ENCODE measurements at places on chromosomes 7 and 10.

GRCh38 chr10:34647160-34647559, 167.9 kb downstream of the PARD3 start:
- DNase-seq = no peak

DNA sequence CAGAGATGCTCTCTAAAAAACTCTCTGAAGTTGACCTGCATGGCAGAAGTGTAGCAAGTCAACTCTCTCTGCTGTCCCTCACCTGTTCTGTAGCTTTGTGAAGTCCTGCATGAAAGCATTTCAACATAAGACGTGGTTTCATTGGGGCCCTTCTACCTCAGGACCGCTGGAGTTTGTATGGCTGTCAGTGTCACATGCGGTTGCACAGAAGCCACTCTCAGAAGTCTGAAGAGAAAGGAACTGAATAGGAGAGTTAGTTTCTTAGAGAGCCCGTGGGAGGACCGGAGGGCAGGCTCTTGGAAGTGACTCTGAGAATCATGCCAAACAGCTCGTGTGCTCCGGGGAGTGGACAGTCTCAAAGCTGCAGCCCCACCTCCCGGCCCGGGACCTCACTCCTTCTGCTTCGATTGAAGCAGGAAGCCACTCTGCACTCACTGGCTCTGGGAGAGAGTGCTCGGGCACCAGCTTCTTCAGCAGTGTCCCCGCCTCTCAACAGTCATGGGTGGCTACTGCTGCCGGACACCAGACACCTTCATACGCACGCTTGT, 486.7 kb downstream of the SDK1 start:
- no peak for DNase-seq

DNA sequence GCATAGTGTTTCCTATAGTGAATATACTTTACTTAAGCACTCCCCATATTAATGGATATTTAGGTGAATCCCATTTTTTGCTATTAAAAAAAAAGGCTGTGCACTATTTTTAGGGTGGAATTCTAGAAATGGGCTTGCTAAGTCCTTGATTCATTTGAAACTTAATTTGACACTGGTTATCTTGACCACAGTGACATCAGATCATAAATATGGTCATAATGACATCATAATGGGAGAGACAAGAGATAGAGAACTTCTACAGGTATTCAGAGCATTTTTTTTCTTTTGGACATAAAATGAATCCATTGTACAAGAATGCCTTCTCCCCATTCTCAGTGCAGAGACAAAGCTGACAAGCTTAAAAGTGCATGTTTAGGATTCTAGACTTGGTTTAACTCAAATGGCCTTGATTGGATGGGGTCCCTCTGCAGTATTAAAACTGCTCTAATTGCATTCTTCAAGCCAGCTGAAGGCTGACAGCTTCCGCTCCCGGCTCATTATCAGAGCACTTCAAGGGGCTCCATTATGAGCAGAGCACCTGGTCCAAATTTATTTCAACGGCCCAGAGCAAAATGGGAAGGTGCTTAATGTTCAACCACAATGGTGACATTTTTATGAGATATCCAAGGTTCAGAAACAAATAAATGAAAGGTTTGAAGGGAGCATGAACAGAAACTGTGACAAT, 104.8 kb downstream of the JAZF1 start:
- DNase-seq = no peak

DNA sequence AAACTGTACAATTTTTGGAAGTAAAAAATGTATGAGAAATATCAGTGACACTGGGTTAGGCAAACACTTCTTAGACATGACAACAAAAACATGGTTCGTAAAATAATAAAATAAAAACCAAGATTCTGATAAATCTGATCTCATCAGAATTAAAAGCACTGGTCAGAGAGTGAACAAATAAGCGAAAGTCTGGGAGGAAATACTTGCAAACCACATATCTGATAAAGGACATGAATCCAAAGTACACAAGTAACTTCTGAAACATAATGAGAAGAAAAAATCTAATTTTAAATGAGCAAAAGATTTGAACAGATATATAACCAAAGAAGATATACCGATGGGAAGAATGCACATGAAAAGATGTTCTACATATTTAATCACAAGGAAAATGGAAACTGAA, 91.5 kb downstream of the RTKN2 start:
- DNase-seq = no peak

GRCh38 chr7:22842973-22843372, 20.3 kb upstream of the TOMM7 start:
- no peak for DNase-seq

GRCh38 chr7:34219153-34219718, 313.9 kb downstream of the BMPER start:
- DNase-seq = no peak

DNA sequence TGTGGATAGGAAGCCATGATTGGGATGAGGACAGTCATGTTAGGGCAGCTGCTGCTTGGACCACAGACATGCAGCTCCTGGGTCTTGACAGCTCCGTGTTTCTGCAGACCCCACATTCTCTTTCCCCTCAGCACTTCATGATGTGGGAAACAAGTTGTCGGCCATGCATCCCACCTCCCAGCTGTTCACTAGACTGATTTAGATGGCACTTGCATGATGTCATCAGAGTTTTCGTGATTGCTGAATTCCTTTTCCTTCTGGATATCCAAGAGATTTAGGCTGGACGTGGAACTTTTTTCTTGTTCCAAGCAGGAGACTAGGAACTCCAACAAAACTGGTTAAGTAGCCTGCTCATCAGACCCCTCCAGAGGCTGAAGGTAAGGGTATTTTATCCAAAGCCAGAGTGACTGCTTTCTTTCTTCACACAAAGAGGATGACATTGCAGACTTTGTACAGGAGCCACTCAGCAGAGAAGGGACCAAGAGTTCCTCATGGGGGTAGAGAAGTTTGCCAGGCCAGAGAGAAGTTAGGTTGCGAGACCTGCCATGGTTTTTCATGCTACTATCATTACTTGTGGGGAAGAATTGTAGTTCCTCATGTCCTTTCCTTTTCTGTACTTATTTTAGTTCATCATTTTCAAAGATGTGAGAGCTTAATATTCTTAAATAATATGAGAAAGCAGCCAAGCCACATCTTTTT, 117.7 kb upstream of the GJD4 start:
- no peak for DNase-seq

DNA sequence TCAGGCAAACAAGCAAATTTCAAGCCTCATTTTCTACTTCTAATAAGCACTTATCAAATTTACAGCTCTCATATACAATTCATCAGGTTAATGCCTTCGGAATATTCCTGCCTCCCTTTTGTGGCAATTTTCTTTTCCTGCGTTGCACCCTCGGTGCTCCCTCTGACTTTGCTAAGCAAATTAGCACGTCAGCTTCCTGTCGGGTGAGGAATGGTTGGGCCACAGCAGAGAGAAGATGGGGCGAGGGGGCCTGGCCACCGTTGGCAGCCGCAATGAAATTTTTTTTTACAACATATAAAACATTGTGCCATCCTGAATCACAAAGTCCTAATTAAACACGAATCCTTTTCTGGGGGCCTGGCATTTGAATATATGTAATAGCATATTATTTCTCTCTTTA, 28.1 kb downstream of the ELFN1 start:
- DNase-seq = no peak

- DNase-seq = no peak
These were observed 278.0 kb downstream of the CCSER2 start for GRCh38 chr10:84606428-84606827.

DNA sequence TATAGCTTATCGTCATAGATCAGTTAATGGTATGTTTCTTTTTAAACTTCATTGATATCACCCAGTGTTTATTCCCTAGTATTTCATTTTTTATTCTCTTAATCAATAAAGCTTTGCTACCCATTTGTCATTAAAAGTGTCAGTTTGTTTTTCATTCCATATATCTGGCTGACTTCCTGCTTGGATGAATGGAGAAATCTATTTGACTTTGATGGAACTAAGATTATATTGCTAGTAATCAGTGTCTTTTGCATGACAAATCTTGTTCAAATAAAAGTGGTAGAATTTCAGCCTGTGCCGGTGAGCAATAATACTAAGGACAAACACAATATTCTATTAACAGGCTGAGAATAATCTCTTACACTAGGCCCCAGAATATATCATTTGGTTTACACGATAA, 203.3 kb downstream of the SEC23IP start:
- DNase-seq = no peak

GRCh38 chr7:18663321-18663720, 167.8 kb downstream of the HDAC9 start:
- no peak for DNase-seq

DNA sequence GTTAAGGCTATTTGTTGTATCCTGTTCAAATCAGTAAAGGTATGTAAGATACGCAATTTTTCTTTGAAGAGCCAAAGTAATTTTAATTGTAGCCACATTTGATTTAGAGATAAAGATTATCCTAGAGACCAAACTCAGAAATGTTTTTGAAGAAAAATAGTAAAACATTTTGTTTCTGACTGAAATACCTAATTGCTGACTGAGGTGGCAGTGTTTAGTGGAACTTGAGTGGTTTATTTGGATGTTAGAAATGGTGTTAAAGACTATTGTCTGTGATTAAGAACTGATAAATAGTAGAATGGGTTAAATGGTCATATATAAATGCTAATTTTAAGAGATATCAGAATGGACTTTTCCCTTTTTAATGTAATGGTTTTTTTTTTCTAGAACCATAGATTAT, 15.3 kb downstream of the EDRF1 start:
- peak; percentile 10 for DNase-seq

GRCh38 chr7:64630496-64630895, 35.4 kb upstream of the ZNF107 start:
- peak; percentile 40 for DNase-seq

- DNase-seq = peak; percentile 34
These were observed 36.7 kb downstream of the WAC start for GRCh38 chr10:28569506-28570159.

DNA sequence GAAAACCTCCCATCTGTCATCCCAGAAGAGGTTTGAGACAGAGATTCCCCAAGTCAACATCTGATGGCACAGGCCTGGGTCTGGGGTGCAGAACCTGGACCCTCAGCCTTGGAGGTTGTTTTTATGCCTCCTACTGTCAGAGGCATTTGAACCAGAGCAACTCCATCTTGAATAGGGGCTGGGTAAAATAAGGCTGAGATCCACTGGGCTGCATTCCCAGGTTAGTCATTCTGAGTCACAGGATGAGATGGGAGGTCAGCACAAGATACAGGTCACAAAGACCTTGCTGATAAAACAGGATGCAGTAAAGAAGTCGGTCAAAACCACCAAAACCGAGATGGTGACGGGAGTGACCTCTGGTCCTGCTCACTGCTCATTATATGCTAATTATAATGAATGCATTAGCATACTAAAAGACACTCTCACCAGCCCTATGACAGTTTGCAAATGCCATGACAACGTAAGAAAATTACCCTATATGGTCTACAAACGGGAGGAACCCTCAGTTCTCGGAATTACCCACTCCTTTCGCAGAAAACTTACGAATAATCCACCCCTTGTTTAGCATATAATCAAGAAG, 92.0 kb downstream of the ITGA8 start:
- DNase-seq = peak; percentile 68

GRCh38 chr7:88664630-88665233, 94.8 kb upstream of the ZNF804B start:
- peak; percentile 1 for DNase-seq

GRCh38 chr7:155291045-155291530, 6.6 kb upstream of the INSIG1 start:
- peak; percentile 88 for DNase-seq

GRCh38 chr10:94213001-94213530, 149.7 kb downstream of the NOC3L start:
- no peak for DNase-seq

DNA sequence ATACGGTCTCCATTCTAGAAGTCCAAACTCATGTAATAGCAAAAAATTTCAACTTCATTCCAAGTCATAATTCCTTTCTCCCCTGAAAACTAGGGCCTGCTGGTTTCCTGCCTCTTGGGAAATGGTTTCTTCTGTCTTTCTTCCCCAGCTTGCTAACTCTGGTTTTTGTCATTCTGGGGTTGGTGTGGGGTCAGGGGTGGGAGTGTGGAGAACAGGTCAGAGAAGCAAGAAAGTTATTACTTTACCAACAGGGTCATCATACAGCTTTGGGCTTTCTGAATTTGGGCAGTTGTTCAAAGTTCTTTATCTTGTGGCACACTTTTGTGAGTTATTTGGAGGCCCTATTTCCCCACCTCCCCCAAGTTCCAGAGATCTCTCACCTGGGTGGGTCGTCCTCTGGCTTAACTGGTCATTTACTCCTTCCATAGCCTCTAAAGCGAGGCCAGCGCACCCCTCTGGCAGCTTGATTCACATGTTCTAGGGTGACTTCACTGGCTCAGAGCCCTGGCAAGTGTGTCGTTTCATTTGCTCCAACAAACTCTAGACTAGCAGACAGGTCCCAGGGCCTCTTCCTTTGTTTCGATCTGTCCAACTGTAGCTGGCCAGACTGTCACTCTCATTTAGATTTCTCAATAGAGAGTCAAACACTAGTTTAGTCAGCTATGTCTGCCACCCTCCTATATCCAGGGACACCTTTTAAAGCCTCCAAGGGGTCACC, 161.2 kb downstream of the JCAD start:
- no peak for DNase-seq

DNA sequence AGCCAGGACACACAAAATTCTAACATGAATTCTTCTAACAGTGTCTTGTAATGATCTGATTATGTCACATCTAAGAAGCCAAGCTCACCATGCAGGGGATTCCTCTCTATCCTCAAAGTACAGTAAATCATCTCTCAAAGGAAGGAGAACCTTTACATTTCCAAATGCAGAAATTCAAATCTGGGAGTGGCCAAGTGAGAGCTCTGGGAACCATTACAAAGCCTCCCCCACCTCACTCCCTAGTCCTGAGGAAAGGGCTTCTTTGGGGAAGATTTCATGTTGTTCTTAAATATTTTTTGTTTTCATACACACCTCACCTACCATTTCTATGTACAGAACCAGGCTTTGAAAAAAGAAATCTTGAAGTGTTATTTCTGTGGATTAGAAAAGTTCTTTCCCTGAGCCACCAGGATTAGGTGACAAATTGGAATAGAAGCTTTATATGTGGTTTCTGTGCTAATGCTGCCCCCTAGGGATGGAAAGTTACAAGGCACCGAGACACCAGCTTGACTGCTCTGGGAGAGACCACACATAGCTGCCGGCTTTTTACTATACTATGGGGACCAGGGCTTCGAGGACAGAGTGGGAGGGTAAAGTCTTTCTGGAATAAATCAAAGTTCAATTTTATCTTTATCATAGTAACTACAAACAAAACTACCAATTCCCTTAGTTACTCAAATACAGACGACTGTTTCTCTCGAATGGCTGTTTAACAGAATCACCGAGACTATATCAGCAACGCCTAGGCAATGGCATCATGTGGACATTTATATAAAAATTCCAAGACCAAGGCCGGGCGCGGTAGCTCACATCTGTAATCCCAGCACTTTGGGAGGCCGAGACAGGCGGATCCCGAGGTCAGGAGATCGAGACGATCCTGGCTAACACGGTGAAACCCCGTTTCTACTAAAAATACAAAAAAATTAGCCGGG, 116.1 kb downstream of the RNF216 start:
- DNase-seq = peak; percentile 83

- no peak for DNase-seq
These were observed 901.8 kb upstream of the ZWINT start for GRCh38 chr10:57262892-57263291.
